ENCODE measurements at places on chromosomes 6 and 20.

DNA sequence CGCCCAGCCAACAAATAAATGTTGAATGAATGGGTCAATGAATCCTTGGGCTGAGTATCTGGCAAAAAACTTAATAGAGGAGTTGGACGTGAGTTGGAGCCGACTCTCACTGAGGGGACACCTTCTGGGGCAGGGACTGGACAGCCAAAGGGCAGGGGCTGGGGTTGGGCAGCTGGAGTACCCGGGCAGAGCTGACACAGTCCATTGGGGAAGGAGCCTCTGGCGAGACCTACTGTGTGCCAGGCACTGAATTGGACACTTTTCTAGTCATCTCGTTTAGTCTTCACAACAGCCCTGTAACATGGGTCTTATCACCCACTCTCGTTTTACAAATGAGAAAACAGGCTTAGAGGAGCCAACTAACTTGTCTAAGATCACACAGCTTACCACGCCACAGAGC is 4.7 kb upstream of the MAPK13 start:
- no peak for DNase-seq

GRCh38 chr20:51121901-51122412 is 99.0 kb upstream of the KCNG1 start:
- no peak for DNase-seq

- no peak for DNase-seq
Measured at GRCh38 chr20:60100780-60101179, 142.6 kb downstream of the CDH26 start.

- peak; percentile 2 for DNase-seq
Measured at GRCh38 chr6:474453-475185, 83.1 kb downstream of the IRF4 start.

DNA sequence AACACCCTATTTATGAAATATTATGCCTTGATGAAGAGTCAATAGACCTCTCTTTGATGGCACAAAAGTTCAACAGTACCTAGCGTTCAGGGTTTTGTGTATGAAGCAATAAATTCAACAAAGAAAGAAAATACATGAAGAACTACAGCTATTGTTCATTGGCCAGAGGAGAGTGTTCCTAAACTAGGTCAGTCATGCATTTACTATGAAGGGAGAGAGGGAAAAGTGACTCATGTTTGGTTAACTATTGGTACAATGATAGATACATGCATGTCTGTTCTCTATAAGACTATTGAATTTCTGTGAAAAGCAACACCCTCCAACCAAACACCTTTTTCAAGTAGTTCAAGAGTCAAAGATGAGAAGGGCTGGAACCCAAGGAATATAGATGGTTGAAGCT is 50.7 kb downstream of the CLIC5 start:
- no peak for DNase-seq

DNA sequence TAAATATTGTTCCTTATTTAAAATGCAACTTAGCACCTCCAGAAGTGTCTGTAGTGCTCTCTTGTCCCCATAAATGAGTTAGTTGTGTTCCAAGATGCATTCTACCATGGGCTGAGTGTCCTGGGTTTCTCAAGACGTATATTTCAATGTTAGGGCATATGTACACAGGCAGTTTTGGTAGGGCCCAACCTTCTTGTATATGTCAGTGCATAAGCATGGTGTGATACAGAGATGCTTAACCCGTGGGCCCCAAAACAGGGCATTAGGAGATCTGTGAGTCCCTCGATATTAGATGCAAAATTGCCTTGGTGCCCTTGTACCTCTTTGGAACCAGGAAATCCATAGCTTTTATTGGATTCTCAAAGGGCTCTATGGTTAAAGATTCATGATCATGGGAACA is 91.5 kb upstream of the HIVEP1 start:
- DNase-seq, result no peak

DNA sequence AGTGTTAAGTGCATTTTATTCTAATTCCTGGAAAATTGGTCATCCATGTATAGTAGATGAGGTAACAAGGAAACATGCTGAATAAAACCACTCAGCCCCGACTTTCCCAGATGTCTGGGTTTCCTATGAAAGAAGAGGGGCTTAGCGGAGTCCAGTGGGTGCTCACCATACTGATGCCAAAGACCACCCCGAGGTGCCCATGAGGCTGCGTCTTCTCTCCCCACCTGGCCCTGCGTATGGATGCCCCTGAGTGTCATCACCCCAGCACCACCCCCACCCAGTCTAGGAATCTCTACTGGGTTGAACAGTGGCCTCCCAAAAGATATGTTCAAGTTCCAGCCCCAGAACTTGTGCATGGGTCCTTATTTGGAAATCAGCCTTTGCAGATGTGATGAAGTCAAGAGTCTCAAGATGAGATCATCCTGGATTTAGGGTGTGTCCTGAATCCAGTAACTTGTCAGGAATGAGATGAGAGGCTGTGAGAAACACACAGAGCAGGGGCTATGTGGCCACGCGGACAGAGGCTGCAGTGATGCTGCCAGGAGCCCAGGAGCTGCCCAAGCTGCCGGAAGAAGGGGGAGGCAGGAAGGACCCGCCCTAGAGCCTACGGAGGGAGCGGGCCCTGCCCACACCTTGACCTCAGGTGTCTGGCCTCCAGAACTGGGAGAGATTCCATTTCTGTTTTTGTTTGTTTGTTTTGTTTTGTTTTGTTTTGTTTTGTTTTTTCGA is 124.6 kb upstream of the CDH4 start:
- no peak for DNase-seq

- DNase-seq, result no peak
Measured at GRCh38 chr20:44459271-44459670, 16.4 kb upstream of the TTPAL start.

DNA sequence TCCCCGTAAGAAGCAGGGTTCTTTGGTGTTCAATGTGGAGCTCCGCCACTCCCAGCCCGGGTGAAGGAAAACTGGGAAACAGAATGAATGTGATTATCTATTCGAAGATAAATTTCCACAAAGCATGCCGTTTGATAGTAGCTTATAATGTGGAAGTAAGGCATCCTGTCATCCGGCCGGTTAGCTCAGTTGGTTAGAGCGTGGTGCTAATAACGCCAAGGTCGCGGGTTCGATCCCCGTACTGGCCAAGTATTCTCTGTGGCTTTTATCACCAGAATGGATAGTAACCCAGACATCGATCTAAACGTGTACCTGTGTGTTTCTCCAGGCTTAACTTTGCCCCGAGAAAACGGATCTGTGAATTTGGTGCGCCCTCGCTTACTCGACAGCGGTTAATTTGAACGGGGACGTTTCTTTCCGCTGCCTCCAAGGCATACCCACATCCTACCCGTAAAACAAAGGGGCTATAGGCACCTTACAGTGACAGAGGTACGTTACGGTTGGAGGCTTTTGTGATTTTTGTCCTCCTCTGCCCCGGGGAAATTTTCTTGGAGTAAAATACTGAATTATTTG is 215.2 kb upstream of the ZNF184 start:
- peak; percentile 76 for DNase-seq

DNA sequence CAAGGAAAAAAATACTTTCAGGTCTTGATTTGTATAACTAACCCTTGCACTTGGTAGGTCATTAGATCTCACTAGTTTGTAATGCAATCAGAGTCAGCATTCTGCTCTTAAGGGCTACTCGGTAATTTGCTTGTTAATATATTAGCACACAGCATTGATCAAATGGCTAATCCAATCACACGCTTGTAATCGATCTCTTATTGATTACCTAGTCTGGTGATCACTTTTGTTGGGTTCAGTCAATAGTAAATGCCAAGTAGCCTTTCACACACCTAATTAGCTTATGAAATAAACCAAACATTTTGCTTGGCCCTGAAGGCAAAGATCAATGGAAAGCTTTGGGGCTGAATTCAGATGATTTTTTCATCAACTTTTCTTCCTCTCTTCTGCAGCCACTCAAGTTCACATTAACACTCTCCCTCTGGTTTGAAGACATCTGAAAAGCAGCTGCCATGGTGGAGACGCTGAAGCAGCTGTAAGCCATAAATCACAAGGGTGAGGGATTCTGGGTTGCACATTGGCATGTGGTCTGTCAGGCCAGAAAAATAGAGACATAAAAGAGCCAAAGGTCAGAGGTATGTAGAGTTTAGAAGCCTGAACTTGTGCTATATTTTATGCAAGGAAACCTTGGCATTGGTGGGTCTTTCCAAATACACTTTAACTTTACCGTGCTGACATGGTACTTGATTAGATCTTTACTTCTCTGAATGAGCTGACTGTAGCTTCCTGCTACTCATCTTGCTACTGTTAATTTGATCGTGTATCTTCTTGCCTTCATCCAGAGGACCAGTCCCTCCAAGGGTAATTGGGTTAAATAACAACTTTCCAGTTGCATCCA is 234.4 kb downstream of the SIM1 start:
- DNase-seq, result no peak

DNA sequence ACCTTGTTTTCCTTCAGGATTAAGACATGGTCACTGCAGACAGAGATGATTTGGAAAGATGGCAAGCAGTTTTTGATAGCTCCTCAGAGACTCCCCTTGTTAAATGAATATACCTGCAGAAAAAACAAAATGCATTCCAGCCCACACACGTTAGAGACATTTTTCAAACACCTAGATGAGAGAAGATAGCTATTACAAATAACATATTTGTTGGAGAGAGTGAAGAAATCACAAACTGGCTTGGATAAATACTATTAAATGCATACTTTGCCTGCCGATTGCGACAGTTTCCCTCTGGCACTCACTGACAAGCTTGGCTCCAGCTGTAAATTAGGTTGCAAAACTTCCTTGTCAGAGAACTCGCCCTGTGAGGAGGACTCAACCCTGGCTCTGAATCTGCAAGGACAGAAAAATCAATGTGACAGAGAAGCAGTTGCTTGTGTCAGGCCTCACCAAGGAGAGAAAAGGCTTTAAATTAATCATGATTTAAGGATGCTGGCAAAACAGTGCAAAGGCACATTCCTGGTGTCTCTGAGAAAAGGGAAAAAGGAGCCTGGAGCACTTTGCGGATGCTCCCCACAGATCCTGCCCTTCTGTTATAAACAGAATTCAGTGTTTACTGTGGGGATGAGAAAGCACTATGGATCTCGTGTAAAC is 423.7 kb upstream of the MARCKS start:
- DNase-seq, result no peak

GRCh38 chr20:18992418-18992817 is 178.8 kb downstream of the SCP2D1 start:
- no peak for DNase-seq

- no peak for DNase-seq
Measured at GRCh38 chr6:148448369-148449012, 105.9 kb downstream of the SASH1 start.

DNA sequence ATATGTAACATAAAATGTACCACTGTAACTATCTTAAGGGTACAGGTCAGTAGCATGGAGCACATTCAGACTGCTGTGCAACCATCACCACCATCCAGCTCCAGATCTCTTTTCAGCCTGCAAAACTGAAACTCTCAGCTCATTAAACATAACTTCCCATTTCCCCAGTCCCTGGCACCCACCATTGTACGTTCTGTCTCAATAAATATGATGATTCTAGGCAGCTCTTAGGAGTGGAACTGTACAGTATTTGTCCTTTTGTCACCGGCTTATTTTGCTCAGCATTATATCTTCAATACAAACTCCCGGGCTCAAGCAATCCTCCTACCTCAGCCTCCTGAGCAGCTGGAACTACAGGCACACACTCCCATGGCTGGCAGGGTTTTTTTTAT is 1.5 kb downstream of the ZC3H12D start:
- no peak for DNase-seq

GRCh38 chr20:62347445-62347844 is 19.7 kb downstream of the LAMA5 start:
- peak; percentile 26 for DNase-seq

DNA sequence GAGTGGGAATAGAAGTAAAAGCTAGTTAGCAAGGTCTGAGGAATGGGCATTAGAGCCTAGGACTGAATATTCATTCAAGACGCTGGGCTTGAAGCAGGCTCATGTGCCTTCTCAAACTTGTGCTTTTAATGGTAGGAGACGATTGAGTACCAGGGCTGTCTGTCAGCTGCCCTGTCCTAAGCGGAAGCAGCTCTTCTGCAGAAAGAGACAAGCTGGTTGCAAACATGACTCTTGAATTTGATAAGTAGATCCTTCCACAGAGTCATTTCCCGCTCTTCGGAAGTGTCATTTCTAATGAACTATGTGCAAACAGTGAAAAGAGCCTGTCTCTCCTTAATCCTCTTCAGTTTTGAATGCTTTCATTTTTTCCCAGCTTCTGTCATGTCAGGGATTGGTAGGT is 176.4 kb downstream of the TFAP2B start:
- no peak for DNase-seq

- no peak for DNase-seq
Measured at GRCh38 chr6:9851541-9852380, 563.1 kb downstream of the TFAP2A start.

DNA sequence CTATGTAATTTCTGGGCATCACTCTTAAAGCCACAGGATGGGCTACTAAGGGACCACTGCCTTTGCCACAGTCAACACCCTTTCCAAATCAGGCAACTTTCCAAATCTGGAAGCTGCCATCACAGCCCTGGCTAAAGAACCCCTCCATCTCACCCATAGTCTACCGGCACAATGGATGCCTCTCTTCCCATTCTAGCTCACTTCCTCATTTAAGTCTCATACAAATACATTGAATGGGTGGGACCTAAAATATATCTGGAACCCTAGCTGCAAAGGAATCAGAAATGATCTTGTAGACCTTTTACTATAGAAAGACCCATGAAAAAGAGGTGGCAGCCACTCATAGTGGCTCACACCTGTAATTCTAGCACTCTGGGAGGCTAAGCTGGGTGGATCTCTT is 3.3 kb upstream of the TREML4 start:
- DNase-seq, result no peak

DNA sequence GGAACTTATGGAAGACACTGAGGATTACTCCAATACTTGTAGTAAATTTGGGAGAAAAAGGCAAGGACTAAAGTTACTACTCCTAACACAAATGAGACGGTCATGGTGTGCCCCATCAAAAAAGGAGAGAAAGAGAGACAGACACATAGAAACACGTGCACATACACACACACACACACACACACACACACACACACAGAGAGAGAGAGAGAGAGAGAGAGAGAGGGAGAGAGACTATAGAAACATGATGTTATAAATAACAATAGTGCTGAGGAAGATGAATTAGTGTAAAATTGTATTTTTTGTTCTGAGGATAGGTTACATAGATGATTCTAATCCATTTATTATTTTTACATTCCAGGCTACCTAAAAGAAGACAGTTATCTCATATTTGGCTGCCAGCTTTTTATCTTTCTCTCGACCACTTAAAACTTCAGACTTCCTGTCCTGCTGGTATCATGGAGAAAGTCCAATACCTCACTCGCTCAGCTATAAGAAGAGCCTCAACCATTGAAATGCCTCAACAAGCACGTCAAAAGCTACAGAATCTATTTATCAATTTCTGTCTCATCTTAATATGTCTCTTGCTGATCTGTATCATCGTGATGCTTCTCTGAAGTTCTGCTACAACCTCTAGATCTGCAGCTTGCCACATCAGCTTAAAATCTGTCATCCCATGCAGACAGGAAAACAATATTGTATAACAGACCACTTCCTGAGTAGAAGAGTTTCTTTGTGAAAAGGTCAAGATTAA is 10.5 kb downstream of the PLN start:
- DNase-seq, result no peak

- peak; percentile 31 for DNase-seq
Measured at GRCh38 chr6:73451223-73452106, 632 bp downstream of the CGAS start.

- no peak for DNase-seq
Measured at GRCh38 chr6:44664716-44665115, 277.2 kb downstream of the CDC5L start.

GRCh38 chr6:89536231-89536630 is 102.3 kb downstream of the LYRM2 start:
- no peak for DNase-seq

- DNase-seq, result no peak
Measured at GRCh38 chr6:147881432-147881831, 372.9 kb downstream of the SAMD5 start.

GRCh38 chr20:49484180-49485140 is 2.0 kb upstream of the KCNB1 start:
- peak; percentile 75 for DNase-seq
